Liver (tissue), 10 donors: ENCODE measurements at places on chromosomes 16 and 17. TPM values are rescaled to one million over a fixed set of nuclear protein-coding genes. Genes with fewer than 3 reads are reported as not detected.

DNA sequence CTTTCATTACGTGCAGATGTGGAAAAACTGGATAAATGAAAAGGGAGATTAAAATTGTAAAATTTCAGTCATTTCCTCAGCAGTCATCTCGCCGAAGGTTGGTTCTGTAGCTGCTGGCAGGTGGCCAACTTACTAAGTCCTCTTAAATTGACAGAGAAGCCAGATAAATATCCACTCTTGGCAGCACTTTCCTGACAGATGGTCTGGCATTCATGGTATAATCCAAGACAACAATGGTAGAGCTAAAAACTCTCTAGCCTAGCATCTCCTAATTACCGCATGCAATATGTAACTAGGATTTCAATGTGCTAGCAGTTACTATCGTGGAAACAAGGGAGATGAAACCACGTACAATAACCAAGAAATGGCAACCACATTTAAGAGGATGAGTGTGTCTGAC, 306.3 kb downstream of the CNTNAP4 start:
- no peak for DNase-seq

DNA sequence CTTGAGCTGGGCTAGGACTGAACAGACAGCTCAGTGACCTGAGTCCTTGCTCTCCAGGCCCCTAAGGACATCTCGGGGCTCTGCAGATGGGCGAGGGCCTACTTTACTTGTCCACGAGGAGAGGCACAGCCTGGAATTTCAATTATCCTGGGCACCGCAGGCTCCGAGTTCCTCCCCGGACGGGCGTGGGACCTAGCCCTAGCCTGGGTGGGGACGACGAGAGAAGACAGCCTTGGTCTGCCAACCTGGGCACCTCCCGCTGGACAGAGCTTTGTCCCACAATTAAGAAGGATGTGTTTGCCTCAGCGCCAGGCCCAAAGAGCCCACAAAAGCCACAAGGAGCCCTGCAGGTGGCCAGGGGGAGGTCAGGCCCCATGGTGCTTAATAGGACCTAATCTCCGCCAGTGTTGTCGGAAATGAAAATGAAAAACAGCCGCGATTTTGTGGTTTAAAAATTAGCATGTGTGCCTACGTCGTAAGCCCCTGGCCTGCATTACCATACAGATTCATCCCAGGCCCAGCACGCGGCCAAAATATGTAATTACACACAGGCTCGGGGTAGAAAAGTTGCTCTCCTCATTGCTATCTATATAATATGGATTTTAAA, 51.4 kb upstream of the LHX1 start:
- DNase-seq = no peak

GRCh38 chr17:7944326-7944725, 12.3 kb downstream of the CNTROB start:
- DNase-seq = no peak

- DNase-seq = no peak
Measured at GRCh38 chr17:378068-378467, 25.5 kb upstream of the RPH3AL start.

GRCh38 chr16:8898660-8899318, 16.6 kb downstream of the LITAFD start:
- no peak for DNase-seq

DNA sequence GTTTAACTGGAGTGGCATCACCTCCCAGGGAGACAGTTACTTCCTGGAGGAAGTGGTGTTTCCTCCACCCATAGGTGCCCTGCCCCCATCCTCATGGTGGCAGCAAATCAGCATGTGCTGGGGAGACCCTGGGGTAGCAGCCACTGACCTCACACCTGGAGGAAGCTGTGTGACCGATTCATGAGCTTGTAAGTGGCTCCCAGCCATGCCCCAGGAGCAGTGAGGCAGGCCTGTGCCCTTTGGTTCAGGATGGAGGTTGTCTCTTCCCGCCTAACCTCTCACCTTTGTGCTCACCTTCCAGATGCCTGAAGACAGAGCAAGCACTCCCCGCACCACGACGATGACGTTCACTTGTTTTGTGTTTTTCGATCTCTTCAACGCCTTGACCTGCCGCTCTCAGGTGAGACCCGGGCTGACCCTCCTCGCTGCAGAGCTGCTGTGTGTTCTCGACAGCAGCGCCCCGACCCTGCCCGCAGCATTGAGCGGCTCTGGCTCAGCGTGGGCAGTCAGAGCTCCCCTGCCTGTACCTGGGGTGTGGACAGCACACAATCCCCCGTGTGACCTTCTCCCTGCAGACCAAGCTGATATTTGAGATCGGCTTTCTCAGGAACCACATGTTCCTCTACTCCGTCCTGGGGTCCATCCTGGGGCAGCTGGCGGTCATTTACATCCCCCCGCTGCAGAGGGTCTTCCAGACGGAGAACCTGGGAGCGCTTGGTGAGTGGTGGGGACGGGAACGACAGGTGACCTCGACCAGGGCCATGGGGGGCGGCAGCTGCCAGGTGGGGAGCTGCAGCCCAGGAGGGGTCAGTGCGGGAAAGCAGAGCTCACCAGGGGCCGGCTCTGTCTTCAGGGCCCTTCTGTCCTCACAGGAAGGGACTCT, 42.8 kb downstream of the MEAK7 start:
- peak; percentile 19 for DNase-seq

- no peak for DNase-seq
Measured at GRCh38 chr17:27558341-27558740, 72.6 kb upstream of the LGALS9 start.

- no peak for DNase-seq
Measured at GRCh38 chr16:9046667-9047055, 44.8 kb upstream of the HAPSTR1 start.

DNA sequence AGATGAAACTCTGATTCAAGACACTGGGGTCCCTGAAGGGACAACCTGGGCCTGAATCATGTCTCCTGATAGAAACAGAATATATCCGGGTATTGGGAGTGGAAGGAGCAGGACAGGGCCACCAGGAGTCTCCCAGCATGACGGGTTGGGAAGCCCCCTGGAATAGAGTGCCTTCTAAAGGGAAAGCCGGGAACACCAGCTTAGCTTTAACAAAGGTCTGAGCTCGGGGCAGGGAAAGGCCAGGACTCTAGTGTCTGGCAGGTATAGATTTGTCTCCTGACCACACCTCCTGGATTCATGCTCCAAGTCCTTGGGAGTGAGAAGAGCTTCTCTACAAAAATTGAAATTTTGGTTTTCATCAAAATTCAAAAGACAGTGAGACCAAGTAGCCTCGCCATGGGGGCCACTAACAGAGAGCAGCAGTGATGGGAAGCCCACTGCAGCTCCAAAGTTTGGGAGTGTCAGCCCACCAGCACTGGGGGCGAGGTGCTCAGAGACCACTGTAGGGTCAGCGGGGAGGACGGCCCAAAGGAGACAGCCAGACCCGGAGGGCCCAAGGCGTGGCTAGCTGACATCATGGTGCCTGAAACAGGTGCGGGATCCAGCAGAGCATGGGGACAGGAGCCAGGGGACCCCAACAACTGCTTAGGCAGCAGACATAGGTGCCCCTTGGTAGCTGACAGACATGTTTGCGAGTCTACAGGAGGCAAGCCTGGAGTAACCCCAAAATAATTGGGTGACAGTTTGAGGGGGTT, 81.0 kb downstream of the C16orf78 start:
- no peak for DNase-seq

- no peak for DNase-seq
Measured at GRCh38 chr17:64045176-64045575, 24.7 kb upstream of the ICAM2 start.

DNA sequence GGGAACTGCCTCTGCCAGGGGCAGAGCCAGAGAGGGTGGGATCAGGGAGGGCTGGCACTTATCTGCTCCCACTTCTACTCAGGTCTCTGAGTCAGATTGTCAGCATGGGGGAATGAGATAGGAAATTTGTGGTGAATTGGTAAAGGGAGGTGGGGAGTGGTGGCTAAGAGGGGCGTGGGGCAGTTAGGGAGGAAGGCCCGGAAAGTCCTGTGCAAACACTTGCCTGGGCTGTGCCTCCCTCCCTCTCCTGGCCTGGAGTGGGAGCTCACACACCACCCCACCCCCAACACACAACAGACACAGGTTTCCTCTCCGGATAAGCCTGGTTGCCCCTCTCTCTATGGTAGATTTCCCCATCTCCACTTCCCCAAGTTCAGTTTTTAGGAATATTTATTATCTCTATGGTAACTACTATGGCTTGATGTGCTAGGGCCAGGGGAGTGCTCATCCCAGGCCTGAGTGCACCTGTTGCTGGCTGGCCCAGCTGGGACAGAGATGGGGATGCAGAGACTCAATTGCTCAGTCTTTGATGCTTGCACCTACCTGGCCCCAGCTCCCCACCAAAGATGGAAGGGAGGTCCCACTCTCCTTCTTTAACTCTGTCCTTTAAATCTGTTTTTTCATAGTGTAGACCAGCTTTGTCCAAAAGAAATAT, 2.7 kb downstream of the SPNS2 start:
- DNase-seq = no peak

DNA sequence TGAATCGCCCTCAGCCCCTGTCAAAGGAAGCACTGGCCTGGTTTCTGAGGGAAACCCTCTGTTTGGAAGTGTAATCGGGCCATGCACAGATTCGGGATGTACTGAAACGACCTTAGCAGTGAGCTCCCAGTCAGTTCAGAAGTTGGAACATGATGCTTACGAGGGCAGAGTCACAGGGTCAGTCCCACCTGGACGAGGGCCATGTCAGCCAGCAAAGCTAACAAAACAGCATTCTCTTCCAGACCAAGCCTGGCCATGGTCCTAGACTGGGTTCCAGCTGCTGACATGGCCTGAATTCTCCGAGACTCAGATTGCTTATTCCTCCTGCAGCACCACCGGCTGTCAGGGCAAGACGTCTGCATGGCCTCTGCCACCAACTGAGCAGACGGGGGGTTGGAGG, 192.2 kb upstream of the WSCD1 start:
- peak; percentile 41 for DNase-seq

GRCh38 chr17:48582750-48583069, 4.6 kb upstream of the HOXB4 start:
- no peak for DNase-seq

GRCh38 chr16:85330694-85331188, 218.5 kb upstream of the CIBAR2 start:
- no peak for DNase-seq

GRCh38 chr17:65485388-65486299, 75.8 kb downstream of the AXIN2 start:
- DNase-seq = no peak

GRCh38 chr17:73952082-73952479, 251.4 kb upstream of the RPL38 start:
- no peak for DNase-seq

GRCh38 chr16:8568231-8568617, 22.1 kb downstream of the TMEM114 start:
- no peak for DNase-seq

- no peak for DNase-seq
Measured at GRCh38 chr17:19274893-19275292, 37.7 kb downstream of the EPN2 start.

DNA sequence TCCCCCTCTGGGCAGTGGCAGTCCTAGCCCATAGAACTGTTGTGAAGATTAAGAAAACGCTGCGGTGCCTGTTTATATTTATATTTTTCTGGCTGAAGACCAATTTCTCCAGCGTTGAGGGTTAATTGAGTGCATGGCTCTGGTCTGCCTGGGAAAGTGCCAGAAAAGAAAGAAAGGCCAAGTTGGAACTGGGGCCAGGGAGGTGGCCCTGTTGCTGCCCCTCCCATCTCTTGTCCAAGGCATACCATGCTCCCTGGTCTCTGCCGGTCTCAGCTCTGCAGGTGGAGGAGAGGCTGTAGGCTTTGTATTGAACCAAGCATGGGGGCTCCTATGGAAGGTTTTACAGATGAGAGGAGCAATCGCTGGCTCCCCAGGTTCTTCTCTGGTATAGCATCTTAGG, 124.7 kb downstream of the MGAT5B start:
- DNase-seq = no peak

- peak; percentile 62 for DNase-seq
Measured at GRCh38 chr17:30344283-30345088, 10.6 kb upstream of the TMIGD1 start.

- DNase-seq = no peak
Measured at GRCh38 chr16:89144681-89145080, 26.9 kb upstream of the CDH15 start.

- DNase-seq = no peak
Measured at GRCh38 chr17:43907425-43907981, at the start of gene MPP2. MPP2 (minus strand) TSS chr17:43907536; CDS start chr17:43904460, 3,076 bp downstream.

DNA sequence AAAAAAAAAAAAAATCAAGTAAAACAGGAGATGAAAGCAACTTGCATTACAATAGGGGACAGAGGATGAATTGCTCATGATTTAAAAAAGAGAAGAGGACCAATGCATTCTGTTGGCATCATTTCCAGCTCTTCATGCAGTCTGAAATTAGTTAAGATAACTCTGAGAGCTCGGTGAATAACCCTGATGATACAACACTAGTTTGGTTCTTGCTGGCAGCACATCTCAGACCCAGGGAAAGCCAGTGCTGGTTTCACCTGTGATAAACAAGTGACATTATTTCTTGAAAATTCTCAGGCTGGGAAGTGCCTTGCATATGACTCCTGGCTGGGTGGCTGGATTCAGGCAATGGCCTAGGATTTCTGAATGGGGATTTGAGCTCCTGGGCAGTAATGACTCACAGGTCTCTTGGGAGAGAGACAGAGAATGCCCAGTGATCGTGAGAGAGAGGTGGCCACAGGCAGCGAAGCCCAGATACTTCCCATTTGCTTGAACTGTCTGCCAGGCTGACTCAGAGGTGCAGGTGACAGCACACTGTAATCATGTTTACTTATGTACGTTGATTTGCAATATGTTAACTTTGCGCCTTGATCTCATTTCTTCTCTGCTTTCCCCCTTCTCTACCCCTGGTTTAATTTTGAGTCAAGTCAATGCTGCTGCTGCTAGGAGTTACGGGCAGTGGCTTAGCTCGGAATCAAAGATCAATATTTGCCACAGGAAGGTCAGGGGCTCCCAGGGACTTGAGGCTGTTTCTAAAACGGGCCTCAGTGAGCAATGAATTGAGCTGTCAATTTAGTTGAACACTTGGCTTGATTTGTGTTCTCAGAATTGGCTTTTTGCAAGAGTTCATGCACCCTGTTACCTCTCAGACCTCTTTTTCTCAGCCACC, 27.1 kb downstream of the ARSG start:
- no peak for DNase-seq

- no peak for DNase-seq
Measured at GRCh38 chr17:49998836-49999511, 4.0 kb upstream of the DLX3 start.

Gene CCL13
- polyA plus RNA-seq = not detected

Gene STAC2
- not detected for polyA plus RNA-seq

Gene CDRT15L2
- polyA plus RNA-seq = not detected

Gene SMG1
- 5.3 TPM for polyA plus RNA-seq

Gene ASPA
- polyA plus RNA-seq = 2.6 TPM

Gene PIPOX
- 126 TPM for polyA plus RNA-seq

Gene FAM20A
- 62.8 TPM for polyA plus RNA-seq

Gene EMP2
- polyA plus RNA-seq = 66.6 TPM

Gene PNMT
- 0.26 TPM for polyA plus RNA-seq
